Nucleus accumbens (tissue), 56 donors: ENCODE measurements at places on chromosomes 6 and 20.

- peak; percentile 16 for DNase-seq
Observed at GRCh38 chr6:132937466-132937906, 123.1 kb downstream of the RPS12 start.

GRCh38 chr20:51554538-51555165 is 12.1 kb upstream of the NFATC2 start:
- no peak for DNase-seq

GRCh38 chr6:6582131-6582530 is 6.4 kb upstream of the LY86 start:
- no peak for DNase-seq

GRCh38 chr6:30626484-30627366 is at the start of gene ATAT1:
TSS of gene ATAT1 (plus strand) at chr6:30626874.
- peak; percentile 90 for DNase-seq

- DNase-seq: no peak
Observed at GRCh38 chr20:21670126-21670525, 35.3 kb upstream of the PAX1 start.

GRCh38 chr6:133833949-133834359 is 55.0 kb upstream of the TCF21 start:
- no peak for DNase-seq

DNA sequence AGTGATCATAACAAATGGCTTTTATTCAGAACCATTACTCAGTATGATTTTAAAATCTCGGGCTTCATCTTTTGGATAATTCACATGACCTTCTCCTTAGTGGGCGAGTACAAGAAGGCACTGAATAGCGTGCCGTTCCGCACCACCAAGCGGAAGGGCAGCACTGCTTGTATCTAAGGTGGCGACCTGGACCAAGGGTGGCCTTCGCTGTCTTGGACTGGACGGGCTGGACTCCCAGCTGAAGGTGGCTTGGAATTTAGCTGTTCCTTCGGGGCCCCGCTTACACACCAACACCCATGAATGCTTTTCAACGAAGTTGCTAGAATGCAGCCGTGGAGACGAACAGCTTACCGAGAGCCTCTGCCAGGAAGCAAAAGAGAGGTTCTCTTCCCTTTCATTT is 168.6 kb upstream of the AGPAT4 start:
- no peak for DNase-seq
